ENCODE measurements at places on chromosomes 2 and 18.
A peak's percentile ranks its signal among the peaks of the same experiment; 100 is the strongest.

- DNase-seq, result no peak
Measured at GRCh38 chr2:48414980-48415835, 114.7 kb upstream of the STON1 start.

DNA sequence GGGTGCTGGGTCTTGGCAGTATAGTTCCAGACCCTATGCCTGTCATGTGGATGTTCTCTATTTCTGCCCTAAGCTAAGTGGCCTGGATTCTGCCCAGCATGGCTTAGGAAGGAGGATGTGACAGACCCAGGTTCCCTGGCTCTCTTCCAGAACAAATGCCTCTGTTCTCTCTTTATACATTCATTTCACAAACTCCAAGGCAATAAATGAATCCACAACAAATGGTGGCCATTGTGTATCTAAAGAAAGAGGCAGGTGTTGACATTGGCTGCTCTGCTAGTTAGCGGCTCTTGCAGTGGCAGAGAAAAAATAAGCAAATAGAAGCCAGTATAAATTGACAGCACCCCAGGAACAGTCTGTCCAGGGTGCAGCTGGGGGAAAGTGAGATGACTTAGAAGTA lies 298.6 kb downstream of the SUCLG1 start:
- no peak for DNase-seq

GRCh38 chr2:196177124-196177523 lies 5.7 kb upstream of the STK17B start:
- DNase-seq, result no peak

DNA sequence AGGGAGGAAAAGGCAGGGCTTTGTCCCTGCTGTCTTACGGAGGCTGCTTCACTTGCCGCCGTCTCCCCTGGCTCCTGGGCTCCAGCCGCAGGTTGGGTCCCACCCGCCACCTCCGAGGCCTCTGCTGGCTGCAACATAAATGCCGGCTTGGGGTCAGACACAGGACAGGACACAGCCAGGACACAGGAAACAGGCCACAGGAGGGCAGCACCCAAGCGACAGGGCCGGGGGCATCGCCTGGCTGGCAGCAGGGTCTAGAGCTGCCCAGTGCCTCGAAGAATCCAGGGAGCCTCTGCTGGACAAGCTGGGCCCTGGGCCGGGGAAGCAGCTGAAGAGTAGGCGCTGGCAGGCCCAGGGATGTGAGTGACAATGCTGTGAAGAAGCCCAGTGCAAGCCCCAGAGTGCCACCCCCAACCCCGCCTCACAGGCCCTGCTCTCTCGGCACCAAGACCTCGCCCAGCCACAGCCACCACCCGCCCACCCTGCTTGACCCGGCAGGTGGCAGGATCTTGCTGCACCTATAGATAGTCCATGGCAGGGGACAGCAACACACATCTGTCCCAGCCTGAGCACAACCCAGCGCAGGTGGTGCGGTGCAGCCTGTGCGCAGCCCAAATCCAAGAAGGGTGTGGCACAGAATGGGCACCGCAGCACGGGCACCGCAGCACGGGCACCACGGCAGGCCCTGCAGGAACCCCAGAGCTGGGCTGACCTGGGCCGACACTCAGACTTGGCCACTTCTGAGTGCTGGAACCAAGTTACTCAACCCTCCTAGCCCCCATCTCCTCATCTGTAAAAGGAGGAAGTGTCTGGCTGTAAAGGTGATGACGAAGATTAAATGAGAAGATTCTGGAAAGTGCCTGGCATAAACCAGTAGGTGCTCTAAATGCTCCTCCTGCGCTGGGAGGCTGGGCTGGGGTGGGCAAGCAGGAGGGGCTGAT lies 55.6 kb downstream of the BIN1 start:
- no peak for DNase-seq

DNA sequence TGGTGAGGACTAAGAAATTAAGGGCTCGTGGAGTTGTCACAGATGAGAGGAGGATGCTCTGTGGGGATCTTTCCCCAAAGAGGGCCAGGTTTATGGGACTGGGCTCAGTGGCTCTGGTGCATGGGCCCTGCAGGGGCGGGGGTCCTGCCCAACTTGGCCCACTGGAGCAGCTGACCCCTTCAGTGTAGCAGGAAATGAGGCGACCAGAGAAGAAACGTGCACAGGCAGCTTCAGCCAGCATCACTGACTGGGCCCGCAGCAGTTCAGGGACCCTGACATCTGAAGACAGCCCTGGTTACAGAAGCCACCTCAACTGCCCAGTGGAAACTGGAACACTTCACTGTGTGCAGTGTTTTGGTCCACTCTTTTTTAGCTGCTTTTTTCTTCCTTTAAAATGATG lies 72.8 kb downstream of the EMILIN2 start:
- no peak for DNase-seq

- DNase-seq, result no peak
Measured at GRCh38 chr2:233818639-233819621, 35.4 kb downstream of the HJURP start.

DNA sequence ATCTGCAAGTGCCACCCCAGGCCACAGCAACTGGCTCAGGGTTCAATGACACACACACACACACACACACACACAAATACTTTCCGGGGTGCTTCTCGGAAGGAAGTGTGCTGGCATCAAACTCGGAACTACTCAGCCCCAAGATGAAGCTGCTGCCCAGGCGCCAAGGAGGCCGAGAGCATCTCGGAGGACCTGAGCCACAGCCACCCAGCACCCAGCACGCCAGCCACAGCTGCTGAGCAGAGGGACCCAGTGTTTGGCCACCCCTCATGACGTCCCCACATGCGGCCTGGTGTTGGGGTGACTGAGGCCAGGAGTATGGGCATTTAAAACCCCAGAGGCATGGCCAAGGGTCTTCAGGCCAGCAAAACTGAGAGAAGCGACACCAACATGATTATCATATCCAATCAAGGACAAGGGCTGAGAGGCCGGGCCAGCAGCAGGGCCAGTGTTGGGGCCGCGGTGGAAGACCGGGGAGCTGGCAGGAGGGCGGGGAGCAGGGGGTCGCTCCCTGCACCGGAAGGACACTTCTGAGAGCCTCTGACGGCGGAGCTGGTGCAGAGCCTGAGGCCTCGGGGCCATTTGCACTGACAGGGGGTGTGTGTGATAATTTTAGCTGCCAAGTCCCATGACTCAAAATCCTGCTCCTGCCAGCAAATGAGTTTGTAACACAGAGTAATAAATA lies 61.8 kb downstream of the BIN1 start:
- no peak for DNase-seq

- no peak for DNase-seq
Measured at GRCh38 chr2:201774546-201774945, 6.2 kb downstream of the ALS2 start.

- no peak for DNase-seq
Measured at GRCh38 chr2:192230889-192231453, 36.2 kb upstream of the TMEFF2 start.

DNA sequence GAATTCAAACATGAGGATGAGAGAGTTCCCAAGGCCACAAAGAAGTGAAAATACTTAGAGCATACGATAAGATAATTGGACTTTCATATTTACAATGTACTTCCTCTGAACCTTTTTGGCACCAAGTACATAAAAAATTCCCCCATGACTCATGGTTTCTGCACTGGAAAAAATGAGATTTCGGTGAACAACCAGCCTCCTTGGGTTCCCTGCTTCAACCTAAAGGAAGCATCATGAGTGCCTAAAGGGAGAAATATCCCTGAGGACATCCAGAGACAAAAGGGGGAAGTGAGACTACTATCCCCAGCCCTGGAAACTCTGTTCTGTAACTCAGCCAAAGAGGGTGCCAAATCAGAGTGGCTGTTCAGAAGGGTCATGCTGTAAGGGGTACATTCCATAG lies 562.7 kb upstream of the SLC39A10 start:
- DNase-seq, result no peak

DNA sequence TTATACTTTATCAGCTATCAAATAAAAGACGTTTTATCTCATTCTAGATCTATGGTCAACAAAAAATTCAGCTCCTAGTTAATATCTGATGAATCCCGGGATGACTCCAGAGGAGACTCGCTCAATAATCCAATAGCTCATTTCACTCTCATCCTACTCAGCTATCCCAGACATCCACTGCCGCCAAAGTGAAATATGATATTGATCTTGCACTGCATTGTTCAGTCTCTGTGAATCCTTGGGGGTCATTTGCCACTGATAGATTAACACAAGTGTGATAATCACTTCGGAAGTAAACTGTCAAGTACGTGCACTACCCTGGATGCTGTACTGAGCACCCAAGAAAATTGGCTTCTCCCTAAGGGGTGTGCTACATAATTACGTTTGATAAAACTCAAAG lies 249.1 kb downstream of the SUCLG1 start:
- no peak for DNase-seq

- no peak for DNase-seq
Measured at GRCh38 chr18:11946756-11947155, 34.6 kb upstream of the IMPA2 start.

DNA sequence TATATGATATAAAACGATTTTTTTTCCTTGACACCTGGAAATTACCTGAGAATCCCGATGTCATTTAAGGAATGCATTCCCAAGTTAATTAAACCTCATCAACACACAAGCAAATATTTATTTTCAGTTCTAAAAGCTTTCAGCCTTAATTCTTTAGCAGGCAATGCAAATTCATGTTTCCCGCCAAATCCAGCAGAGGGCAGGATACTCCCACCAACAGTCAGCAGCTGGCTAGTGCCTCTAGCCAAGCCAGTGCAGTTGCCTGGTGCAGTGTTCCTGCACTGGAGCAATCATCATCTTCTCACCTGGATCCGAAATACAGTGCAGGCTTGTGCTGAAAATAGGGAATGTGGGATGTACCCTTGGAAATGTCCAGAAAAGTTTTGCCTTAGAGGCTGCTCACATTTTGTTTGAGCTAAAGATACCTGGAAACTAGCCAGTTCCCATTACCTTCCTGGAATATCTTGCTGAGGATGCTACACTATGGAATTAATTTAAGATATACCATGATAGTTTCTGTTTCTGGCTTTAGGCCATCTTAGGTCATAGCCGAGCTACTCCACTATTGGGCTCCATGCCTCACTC lies 48.4 kb upstream of the CYTIP start:
- DNase-seq, result peak; percentile 29

DNA sequence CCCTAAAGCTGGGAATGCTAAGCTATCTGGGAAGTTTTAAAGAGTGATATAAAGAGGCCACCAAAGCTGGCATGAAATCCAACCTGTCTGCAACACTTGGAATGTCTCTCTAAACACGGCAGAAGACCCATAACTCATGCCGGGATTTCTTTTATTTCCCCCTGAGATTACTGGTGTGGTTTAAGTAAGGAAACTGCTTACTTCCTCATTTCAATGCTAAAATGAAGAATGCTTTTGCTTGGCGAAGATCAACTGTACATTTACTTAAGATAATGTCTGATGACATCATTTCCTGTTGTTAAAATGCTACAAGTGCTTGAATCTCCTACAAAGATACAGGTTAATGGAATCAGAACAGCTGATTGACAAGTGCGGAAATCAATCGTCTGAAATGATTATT lies 353.8 kb upstream of the SALL3 start:
- no peak for DNase-seq

DNA sequence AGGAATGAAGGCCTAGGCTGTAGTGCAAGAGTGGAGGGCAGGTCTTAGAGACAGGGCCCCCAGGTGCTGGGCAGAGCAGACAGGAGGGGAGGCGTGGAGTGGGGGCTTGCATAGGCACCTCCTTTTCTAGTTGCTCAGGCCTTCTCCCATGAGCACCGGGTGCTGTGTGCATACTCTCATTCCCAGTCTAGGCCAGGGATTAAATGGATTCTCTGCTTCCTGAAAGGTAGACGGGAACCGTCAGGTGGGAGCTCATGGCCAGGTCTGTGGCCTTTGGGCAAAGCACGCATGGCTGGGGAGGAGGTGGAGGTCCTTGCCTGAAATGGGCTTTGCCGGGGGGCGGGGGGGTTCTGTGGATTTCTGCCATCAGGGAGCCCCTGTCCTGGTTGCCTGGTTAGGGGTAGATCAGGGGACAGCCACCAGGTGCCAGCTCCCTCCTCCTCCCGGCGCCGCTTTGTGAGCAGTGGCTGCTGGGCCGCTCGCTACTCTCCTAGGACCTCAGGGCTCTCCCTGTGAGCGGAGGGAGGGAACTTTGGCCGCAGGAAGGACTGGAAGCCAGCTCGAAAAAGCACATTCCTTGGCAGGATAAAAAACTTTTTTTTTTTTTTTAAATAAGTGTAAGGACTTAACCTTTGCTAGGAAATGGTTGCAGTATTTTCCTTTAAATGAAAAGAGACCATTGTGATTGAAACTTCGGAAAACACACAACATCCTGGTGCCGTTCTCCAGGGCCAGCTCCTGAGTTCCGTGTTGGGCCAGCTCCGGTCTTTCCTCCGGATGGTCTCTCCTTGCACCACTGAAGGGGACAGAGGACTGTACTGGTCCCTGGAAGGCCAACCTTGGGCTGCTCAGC lies 82.8 kb upstream of the HAAO start:
- DNase-seq, result no peak

GRCh38 chr18:76999077-76999476 lies 133.5 kb downstream of the MBP start:
- no peak for DNase-seq

DNA sequence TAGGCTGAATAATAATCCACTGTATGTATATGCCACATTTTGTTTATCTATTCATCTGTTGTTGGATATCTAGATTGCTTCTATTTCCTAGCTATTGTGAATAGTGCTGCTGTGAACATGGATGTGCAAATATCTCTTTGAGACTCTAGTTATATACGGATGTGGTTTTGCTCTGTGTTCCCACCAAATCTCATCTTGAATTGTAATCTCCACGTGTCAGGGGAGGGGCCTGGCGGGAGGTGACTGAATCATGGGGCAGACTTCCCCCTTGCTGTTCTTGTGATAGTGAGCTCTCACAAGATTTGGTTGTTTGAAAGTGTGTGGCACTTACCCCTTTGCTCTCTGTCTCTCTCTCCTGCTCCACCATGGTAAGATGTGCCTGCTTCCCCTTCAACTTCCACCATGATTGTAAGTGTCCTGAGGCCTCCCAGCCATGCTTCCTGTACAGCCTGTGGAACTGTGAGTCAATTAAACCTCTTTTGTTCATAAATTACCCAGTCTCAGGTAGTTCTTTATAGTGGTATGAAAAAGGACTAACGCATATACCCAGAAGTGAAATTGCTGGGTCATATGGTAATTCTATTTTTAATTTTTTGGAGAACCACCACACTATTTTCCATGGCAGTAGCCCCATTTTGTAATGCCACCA lies 86.1 kb upstream of the UPP2 start:
- peak; percentile 2 for DNase-seq

- no peak for DNase-seq
Measured at GRCh38 chr2:173161040-173161439, 85.4 kb downstream of the MAP3K20 start.

GRCh38 chr2:4914551-4914950 lies 777.6 kb upstream of the SOX11 start:
- no peak for DNase-seq

- DNase-seq, result no peak
Measured at GRCh38 chr2:224110811-224111210, 71.7 kb upstream of the SERPINE2 start.

GRCh38 chr2:19474128-19474527 lies 115.7 kb upstream of the OSR1 start:
- DNase-seq, result peak; percentile 33
